ENCODE measurements at places on chromosomes 3 and 15.
A peak's percentile ranks its signal among the peaks of the same experiment; 100 is the strongest.

DNA sequence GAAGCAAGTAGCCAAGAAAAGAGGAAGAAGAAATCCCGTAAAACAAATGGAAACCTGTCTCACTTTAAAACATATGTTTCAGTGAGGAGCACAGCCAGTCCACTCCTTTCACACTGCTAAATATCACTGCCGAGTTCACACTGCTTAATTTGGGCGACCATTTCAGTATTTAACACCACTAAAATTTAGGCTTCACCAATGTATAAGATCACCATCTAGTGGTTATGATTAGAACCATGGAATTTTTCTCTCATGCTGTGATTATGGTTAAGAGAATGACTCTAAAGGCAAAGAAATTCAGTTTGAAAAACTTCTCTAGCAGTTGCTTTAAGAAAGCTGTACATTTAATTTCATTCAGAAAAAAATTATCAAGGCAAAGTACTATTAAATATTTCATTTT lies 16.6 kb downstream of the SLC4A7 start:
- DNase-seq = no peak

DNA sequence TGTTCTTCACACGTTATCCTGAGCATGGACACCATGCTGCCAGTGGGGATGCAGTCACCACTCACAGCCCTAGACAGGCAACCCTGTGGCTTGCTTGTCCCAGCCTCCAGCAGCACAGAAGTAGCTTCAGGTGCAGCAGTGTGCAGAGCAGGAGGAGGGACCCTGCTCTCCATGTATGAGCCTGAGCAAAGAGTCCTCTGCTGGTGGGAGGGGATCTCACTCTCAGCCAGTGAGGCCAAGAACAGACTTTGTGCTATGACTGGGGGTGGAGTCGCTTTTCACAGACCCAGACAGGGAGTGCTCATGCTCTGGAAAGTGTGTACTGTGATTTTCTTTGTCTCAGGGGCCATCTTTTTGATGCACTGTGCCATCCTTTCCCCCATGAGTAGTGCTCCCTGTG lies 66.1 kb upstream of the NDN start:
- no peak for DNase-seq

DNA sequence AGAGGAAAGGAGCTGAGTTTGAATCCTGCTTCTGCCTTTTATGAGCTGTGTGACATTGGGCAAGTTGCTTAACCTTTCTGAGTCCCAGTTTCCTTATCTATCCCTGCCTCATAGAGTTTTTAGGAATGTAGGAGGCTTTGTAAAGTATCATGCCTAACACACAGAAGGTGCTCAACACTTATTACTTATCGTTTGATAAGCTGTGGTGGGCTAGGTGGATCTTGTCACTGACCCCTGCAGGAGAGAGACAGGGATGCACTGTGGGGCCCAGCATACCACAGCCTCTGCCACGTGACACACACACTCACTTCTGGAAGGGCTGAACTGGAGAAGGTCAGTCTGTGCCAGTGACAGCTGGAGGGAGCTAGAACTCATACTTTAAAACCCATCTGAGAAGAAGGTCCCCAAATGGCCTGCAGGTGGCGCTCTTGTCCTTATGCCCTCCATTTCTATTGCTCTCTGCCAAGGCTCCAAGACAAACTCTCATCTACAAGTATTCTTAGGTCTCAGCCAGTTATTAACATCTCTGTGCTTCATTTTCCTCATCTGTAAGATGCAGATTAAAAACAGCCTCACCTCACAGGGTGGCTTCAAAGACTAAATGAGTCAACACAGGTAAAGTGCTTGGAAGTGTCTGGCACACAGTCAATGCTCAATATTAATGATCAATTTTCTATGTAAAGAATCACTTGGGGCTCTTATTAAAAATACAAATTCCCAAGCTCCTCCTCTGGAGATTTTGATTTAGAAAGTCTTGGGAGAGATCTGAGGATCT lies 57.5 kb upstream of the HACD2 start:
- DNase-seq = peak; percentile 61

DNA sequence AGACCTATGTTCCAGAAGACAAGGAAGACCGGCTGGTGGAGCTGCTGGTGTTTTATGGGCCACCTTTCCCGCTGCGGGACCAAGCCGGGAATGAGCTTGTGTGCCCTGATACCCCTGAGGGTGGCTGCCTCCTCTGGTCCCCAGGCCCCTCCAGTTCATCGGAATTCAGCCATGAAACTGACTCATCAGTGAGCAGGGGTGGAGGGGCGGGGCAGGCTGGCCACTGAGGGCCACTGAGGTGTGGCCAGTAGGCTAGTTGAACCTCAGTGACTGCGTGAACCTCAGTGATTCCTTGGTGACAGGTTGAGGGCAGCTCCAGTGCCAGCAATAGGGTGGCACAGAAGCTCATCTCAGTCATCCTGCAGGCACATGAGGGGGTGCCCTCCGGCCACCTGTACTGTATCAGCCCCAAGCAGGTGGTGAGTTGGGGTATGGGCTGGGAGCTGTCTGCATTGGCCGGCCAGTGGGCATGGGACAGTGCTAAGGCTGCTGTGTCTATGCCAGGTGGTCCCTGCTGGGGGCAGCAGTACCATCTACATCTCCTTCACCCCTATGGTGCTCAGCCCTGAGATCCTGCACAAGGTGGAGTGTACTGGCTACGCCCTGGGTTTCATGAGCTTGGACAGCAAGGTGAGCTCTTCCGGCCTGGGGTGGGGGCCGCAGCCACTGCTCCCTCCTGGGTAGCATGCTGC lies 20.3 kb downstream of the ACAA1 start:
- DNase-seq = no peak

- DNase-seq = no peak
Observed at GRCh38 chr3:40701016-40701588, 176.3 kb downstream of the ZNF621 start.

DNA sequence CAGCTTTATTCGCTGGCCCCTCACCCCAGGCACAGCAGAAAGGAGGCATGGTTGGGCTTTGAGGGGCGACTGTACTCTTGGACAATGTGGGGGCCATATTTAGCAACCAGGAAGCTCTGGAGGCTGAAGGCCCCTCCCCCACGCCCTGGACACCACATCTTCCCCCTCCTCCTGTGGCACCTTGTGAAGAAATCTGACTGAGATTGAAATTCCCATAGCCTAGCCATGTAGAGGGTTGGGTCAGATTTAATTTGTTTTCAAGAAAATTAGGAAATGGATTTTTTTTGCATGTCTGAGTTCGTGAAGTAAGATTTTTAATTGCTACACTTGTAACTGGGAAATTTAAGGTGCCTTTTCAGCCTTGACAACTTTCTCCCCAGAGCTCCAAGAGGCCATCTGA lies 24.5 kb downstream of the FSD2 start:
- DNase-seq = no peak

- no peak for DNase-seq
Observed at GRCh38 chr3:9108876-9109567, 140.4 kb downstream of the SRGAP3 start.

- no peak for DNase-seq
Observed at GRCh38 chr3:111321786-111322185, 220.2 kb upstream of the CD96 start.

GRCh38 chr3:36895496-36896409 lies 49.1 kb downstream of the TRANK1 start:
- no peak for DNase-seq

DNA sequence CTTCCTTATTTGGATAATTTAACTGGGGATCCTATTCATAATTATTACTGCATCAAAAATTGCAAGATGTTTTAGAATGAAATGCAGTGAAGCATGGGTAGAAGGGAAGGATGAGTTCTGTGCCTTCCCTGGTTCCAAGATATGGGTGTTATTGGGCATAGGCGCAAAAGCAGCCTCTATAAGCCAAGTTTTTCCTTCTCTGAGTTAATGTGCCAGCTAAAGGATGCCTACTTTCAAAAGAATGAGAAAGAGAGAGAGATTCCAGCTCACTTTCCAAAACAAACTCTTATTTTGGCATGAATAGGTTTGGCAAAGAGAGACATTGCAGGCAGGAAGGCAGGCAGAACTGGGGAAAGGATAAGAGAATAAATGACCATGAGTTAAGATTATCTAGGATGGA lies 270.2 kb downstream of the TAFA4 start:
- no peak for DNase-seq

- no peak for DNase-seq
Observed at GRCh38 chr3:160545504-160545871, 19.9 kb downstream of the KPNA4 start.

DNA sequence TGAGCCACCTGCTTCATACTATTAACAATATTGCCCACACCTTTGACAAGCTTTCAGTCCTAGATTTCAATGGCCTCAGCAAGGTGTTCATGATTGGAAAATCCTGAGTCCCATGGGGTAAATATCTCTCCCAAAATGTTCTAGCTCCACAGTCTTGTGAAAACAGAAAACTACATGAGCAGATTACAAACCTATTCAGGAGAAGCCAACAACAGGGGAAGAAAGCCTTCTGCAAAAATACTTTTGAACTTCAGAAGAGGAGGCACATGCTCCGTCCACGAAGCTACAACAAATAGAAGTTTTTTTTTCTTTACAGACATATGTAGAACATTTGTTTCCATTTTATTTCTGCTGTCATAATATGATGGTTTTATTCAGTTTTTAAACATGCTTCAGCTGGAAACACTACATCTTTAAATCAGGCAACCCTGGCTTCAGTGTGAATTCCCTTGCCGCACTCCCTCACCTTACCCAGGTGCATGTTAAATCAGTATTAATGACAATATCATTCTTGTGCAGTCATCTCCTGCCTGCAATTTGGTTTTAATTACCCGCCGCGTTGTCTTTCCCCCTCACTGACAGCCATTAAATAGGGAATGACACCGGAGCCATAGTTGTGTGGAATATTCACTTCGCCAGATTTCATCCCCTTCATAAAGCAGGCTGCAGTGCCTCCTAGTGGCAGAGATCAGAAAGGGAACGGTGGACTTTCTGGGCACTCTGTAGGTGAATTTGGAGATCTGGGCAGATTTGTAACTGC lies 725.5 kb upstream of the ARRDC4 start:
- no peak for DNase-seq

DNA sequence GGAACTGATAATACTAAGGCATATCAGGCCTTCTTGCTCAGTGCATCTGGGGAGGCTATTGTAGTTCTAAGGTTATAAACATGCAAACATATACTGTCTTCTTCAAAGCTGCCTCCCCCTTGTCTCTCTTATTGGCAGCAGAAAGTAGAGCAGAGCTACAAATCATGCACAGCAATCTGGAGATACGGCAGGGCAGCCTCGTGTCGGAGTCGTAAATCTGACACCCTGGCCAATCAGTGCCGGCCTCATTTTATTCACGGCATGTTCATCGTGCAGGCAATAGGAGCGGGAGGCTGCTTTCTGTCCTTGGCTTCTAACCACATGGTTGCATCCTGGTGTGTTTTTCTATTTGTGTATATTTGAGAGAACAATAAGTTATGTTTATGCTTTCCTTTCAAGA lies 300.2 kb upstream of the CNTN6 start:
- DNase-seq = no peak

DNA sequence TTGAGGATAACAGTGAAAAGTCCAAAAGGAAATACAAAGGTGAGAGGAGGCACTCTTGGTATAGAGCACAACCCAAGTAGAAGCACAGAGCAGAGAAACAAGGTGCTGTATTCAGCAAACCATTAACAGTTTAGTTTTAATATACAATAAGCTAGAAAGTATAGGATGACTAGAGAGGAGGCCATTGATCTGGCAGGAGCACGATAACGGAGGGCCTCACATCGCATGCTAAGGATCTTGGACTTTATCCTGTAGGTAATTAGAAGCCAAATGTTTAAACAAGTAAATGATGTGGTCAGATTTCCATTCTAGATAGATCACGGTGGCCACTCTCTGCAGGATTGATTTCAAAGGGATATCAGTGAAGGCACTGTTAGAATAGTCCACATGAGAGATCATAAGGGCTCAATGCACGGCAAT lies 935.0 kb downstream of the ROBO1 start:
- no peak for DNase-seq

- DNase-seq = no peak
Observed at GRCh38 chr3:107506458-107506857, 16.3 kb upstream of the BBX start.

GRCh38 chr3:142077859-142078500 lies 71.4 kb downstream of the TFDP2 start:
- DNase-seq = no peak

DNA sequence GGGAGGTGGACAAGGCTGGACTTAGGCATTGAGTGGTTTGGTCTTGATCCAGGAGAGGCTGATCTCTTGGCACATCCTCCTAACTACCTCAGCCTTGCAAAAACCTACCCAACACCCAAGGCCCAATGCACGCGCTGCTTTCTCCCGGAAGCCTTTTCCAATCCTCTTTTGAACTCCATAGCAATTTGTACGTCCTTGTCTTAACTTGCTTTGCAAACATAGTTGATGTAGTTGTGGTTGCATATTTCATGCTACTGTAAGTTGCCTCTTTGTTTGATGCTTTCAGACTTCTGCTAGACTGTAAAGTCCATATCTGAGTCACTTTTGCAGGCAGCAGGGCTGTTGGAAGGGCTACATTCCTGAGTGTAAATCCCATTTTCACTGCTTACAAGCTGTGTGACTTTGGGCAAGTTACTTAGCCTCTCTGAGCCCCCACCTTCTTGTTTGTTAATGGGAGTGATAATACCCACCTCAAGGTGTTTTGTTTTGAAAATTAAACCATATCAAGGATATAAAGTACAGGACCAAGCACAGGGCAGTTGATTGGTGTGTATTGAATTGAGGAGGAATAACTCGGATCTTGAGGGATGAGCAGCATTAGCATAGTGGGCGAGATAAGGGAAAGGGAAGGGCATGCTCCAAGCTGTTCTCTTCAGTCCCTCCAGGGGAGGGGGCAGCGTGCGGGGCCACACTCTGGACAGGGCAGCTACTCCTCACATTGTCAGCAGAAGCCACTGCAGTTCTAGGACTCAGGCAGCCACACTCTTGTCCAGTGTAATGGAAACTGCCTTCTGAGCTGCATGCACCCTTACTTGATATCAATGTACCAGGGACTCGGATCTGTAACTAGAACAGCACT lies 28.8 kb downstream of the SIAH2 start:
- DNase-seq = no peak

DNA sequence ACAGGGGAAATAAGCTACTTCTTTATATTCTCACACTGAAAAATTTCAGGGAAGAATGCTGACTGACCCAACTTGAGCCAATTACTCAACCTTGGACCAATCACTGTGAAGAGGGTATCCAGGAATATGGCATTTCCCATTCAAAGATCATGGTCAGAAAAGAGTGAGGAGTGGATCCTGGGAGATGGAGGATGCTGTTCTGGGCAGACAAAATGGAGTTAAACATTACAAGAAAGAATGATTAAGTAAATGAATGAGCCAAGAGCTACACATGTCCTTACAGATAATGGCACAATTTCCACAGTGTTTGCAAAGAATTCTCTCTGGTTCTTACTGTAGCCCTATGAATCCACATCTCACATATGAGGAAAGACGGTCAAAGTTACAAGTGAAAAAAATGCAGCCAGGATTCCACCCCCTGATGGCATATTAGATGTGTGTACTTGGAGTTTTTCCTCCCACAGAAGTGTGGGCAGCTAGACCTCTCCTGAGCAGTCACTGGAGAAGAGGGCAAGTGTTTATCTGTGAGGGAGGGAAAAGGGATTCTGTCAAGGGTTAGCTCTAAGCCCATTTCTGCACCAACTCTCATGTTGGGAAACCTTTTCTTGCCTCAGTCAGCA lies 33.8 kb downstream of the AMOTL2 start:
- no peak for DNase-seq

- no peak for DNase-seq
Observed at GRCh38 chr3:58779934-58780333, 113.4 kb upstream of the FAM3D start.
